ENCODE measurements at places on chromosomes 7 and 10.

DNA sequence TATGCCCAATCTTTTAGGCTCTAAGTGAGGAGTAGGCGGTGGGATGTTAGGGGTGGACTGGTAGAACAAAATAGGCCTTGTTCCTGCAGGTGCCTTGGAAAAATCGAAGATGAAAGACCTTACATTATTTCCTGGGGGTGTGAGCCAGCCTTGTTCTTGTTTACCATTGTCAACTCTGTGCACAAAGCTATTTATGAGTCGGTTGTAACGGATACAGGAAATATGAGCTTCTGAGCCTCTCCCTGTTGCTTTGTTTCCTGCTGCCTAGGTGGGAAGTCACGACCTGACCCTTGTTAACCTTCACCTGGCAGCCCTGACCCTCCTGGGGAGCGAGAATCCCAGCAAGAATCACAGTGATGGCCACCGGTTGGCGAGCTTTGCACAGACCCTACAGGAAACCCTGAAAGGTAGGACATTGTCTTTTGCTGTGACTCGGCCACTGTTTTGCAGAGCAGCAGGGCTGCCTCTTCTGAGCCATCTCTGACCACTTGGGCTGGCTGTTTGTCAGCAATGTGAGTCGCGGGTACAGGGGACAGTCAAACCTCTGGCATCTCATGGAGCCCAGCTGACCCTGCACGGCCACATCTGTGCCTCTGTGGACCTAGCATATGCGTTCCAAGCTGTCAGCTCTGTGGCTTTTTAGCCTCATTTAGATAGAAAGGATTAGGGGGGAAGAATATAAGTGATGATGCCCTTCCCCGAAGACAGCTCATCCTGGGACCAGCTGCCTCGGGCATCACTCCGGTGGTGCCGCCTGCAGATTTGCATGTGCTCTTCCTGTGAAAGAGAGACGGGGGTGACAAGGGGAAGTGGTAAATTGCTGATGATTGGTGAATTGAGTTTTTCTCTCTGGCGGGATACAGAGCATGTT, 102.1 kb upstream of the ANLN start:
- peaks cover 51% of the 10 kb centered on the region for H3K4me1 ChIP-seq
- peaks cover 2% of the 10 kb centered on the region for H3K27me3 ChIP-seq
- H3K4me3 ChIP-seq: peak overlapping the region; percentile 67
- H3K27ac ChIP-seq: peak overlapping the region; percentile 90

- H3K27me3 ChIP-seq: no peaks in the 10 kb centered on the region
- no peak overlapping the region for H3K4me3 ChIP-seq
- DNase-seq: no peak
- no peaks in the 10 kb centered on the region for H3K36me3 ChIP-seq
- H3K27ac ChIP-seq: no peak overlapping the region
- no peaks in the 10 kb centered on the region for H3K4me1 ChIP-seq
Measured at GRCh38 chr7:16359216-16359615, 62.1 kb downstream of the CRPPA start.

- no peak for DNase-seq
- no peak overlapping the region for H3K27ac ChIP-seq
- H3K4me1 ChIP-seq: no peaks in the 10 kb centered on the region
- H3K4me3 ChIP-seq: no peak overlapping the region
Measured at GRCh38 chr10:59289853-59290252, 72.5 kb downstream of the FAM13C start.

DNA sequence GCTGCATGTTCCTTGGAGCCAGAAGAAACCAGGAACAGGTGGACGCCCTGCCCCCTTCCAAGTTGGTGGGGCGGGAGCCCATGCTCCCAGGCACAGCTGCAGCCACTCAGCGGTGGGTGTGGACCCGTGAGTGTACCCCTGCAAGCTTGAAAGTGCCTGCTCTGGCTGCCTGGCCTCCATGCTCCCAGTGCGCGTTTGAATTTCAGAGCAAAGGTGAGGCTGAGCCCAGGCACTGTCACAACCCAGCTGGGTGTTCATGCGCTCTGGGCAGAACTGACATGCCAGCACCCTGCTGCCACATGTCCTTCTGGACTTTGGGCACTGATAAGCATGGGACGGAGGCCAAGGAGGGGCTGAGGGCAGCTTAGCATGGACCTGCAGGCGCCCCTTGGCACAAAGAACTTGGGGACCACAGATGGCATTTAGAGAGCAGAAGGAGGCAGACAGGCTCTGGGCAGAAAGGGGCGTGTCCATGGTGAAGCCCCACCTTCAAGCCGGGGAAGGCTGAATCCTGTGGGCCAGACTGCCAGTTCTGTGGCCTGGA, 402.0 kb upstream of the NRG3 start:
- H3K36me3 ChIP-seq: no peaks in the 10 kb centered on the region
- no peak overlapping the region for H3K4me3 ChIP-seq

DNA sequence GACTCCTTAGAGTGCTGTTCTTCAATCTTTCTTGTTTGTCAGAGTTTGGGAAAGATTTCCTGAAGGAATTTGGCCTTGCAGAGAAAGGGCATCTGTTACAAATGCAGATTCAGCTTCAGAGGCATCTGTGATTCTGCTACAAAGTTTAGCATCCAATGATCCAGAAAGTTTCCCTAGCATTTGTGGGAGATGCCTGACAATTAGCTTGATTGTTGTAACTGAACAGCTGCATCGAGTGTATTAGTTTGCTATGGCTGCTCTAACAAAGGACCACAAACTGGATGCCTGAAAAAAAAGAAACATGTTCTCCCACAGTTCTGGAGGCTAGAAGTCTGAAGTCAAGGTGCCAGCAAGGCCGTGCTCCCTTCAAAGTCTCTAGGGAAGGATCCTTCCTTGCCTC, 365.1 kb downstream of the GRID1 start:
- no peak overlapping the region for H3K4me3 ChIP-seq
- H3K27me3 ChIP-seq: peaks cover 26% of the 10 kb centered on the region
- DNase-seq: no peak
- H3K4me1 ChIP-seq: no peaks in the 10 kb centered on the region
- H3K27ac ChIP-seq: no peak overlapping the region

DNA sequence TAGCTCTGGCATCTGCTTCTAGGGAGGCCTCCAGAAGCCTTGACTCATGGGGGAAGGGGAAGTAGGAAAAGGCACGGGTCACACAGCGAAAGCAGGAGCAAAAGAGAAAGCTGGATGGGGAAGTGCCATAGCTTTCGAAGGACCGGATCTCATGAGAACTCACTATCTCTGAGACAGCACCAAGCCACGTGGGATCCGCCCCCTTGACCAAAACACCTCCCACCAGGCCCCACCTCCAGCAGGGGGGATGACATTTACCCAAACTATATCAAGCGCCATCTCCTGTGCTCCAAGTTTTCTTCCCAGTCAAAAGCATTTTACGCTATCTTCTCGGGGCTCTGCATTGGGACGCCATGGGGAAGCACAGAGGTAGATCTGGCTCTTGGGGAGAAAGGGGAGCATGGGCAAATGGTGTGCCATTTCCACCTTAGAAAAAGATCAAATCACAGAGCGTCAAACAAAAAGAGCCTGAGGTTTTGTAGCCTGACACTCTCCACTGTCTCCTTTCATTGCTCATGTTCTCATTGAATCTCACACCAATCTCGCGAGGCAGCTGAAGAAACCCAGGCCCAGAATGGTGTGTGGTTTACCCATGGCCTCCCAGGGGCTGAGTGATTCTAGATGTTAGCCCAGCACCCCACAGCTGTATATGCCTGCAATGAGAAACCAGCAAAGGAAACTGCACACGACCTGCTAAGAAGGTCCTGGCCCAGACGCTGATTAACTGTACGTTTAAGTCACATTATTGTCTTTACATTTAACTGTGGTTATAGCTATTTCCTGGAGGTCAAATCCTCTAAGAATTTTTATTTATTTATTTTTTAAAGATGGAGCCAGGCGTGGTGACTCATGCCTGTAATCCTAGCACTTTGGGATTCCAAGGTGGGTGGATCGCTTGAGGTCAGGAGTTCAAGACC, 8.1 kb upstream of the OLAH start:
- no peak overlapping the region for H3K27ac ChIP-seq
- DNase-seq: no peak
- H3K4me3 ChIP-seq: no peak overlapping the region

GRCh38 chr10:8829592-8829991, 775.1 kb downstream of the GATA3 start:
- peaks cover 32% of the 10 kb centered on the region for H3K4me1 ChIP-seq
- H3K36me3 ChIP-seq: peaks cover 6% of the 10 kb centered on the region
- DNase-seq: no peak
- H3K27ac ChIP-seq: peak overlapping the region; percentile 85
- H3K27me3 ChIP-seq: no peaks in the 10 kb centered on the region

DNA sequence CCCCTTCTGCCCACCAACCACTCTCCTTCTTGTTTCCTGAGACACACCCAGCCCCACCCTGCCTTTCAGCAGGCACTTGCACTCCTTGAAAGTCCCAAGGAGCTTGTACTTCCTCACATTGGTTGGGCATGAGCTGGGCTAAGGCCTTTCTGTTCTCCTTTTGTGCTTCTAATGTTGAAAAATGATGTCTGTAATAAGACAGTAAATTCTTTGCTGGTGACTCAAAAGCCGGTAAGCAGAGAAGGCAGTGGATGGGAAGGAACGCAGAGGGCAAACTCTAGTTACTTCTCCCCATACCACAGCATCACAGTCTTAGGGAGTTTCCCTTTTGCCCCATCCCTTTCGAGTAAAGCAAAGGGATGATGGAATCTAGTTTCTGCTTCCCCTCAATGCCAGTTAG, 185.6 kb downstream of the PLXNA4 start:
- H3K4me1 ChIP-seq: peaks cover 14% of the 10 kb centered on the region
- no peak overlapping the region for H3K4me3 ChIP-seq
- DNase-seq: no peak
- no peak overlapping the region for H3K27ac ChIP-seq

DNA sequence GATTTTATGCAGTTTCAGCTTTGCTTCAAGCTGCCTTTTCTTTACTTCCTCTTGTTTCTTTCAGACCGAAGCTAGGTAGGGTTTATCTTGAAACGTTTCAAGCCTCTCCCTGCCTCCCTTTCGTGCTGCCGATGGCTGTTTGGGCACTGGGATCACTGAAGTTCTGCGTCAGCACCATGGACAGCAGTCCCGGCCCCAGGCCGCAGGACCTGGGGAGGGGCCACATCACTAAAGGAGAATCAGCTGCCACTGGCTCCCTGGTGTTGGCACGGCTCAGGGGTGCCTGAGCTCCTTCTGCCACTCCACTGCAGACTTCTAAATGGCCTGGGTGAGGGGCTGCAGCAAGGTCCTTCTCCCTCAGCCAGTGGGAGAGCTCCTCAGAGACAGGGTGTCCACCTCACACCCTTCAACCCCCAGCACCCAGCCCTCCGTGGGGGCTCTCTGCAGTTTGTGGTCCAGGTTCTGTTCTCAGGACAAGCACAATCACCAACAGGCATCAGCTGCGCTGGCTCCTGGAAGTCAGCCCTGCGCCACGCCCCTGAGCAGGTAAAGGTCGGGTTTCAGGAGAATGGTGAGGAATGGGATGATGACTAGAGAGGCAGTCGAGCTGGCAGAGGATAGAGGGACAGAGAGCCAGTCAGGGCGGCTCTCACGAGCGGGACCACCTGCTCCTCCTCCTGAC, 387.2 kb downstream of the TCERG1L start:
- H3K27me3 ChIP-seq: no peaks in the 10 kb centered on the region
- DNase-seq: no peak
- no peak overlapping the region for H3K27ac ChIP-seq
- no peaks in the 10 kb centered on the region for H3K36me3 ChIP-seq

DNA sequence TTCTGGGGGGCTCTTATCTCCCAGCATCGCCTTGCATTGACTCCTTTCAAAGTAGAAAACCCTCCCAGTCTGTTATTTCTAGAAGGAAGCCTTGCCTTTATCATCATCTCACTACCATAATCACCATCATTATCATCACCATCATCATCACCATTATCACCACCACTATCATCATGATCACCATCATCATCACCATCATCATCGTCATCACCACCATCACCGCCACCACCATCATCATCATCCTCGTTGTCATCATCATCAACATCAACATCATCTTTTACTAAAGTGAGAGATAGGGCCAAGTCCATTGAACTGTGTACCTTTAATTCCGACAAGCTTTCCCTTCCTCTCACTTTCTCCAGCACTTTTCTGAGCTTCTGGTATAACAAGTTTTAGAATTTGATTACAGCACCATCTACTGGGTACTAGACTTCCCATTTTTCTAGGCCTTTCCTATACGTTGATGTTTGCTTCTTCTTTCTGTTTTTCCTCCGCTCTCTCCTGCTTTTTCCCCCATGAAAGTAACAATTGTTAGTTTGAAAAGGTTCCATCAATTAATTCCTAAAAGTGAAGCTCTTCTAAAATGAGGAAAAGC, 226.4 kb downstream of the BUB3 start:
- no peaks in the 10 kb centered on the region for H3K27me3 ChIP-seq
- H3K36me3 ChIP-seq: no peaks in the 10 kb centered on the region
- no peak for DNase-seq

DNA sequence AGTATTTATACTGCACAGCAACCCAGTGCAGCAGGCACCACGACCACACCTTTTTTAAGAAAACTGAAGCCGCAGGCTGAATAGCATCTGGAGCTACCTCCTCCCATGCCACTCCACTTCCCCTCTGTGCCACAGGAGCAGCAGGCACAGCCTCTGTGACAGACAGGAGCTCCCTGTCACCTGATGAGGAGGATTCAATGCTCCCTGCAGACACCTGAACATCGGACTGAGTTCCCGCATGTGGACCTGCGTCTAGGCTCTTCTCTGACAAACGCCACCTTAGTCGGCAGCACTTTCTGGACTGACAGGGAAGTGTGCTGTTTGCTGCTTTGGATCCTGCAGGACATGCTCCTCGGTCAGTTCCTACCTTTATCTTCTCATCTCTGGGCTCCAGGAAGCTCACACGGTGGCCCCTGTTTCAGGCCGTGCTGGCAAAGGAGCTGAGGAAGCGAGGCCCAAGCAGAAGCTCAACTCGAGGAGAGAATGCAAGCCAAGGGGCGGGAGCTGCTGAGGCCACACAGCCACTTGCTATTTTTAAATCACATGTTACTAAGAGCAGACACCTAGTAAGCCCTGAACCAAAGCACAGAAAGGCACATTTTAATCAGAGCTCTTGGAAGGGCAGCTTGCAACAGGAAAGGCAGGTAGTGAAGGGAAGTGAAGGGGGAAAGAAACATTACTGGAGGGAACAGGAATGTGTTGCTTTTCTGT, 56.6 kb downstream of the VOPP1 start:
- peaks cover 33% of the 10 kb centered on the region for H3K4me1 ChIP-seq
- H3K27me3 ChIP-seq: no peaks in the 10 kb centered on the region

DNA sequence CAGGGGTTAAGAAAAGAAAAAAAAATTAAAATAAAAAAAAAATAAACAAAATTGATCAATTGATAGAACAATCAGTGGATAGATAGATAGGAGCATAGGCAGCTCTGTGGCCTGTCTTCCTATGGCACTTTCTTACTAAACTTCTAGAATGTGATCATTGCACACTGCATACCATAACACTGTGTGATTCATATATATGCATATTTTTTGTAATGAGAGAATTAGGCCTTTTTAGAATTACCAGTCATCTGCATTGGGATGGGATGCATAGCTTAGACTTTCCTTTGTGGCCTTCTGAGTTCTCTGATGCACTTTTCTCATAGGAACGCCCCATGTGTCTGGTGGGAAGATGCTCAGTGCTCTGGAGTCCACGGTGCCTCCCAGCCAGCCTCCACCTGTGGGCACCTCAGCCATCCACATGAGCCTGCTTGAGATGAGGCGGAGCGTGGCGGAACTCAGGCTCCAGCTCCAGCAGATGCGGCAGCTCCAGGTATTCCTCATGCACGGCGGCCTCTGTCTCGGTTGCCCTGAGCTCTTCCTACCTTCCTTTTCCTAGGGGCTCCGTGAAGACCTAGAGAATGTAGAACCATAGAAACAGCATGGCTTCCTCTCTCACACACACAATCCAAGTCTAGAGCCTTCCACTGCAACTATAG, 222.5 kb downstream of the ARHGAP21 start:
- peaks cover 2% of the 10 kb centered on the region for H3K27me3 ChIP-seq
- no peak overlapping the region for H3K27ac ChIP-seq
- no peaks in the 10 kb centered on the region for H3K4me1 ChIP-seq
- no peaks in the 10 kb centered on the region for H3K36me3 ChIP-seq
